ENCODE measurements at places on chromosomes 1 and 21.

DNA sequence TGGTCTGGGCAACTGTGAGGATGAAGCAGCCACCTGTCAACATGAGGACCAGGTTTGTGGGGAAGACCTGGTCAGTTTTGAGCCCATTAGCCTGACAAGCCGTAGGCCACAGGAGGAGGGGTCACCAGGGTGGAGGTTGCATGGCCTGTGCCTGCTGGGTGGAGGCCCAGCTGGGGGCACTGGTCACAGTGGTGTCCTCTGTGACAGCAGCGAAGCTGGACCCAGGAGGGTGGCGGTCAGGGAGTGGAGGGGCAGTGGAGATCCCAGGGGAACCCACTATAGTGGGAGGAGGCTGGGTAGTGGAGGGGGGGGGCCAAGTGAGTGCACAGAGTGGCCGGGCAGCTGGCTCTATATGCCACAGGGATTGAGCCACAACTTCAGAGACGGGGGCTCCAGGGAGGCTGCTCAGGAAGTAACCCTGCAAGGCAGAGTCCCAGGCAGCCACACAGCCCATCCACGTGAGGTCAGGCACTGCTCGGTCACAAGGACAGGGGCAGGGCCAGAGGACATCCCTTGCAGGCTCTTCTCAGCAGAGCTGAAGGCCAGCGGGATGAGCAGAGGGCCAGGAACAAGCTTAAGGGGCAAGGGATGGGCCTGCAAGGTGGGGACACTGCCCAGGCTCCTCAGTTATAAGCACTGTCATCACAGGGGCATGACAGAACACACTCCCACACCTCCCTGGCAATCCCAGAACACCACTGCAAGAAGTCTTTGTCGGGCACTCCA is 2.3 kb upstream of the C1orf35 start:
- DNase-seq, result no peak

- no peak for DNase-seq
Measured at GRCh38 chr1:34790985-34791384, 1.8 kb upstream of the GJA4 start.

- no peak for DNase-seq
Measured at GRCh38 chr1:48817505-48818114, 40.9 kb upstream of the BEND5 start.

DNA sequence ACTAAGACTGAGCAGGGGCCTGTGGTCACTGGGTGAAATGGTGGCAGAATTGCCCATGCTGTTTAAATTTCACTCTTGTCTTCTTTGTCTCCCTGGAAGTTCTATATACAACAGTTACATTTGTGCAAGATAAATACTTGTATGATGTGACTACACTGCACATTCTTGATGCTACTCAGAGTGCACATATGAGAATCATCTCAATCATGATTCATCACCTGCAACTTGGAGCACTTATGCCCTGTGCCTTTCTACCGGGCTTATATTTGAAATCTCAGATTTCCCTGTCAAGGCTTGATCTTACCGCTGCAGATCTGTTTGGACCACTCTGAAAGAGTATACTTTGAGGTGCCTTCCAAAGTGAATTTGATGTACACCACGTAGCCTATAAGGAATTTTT is 10.6 kb downstream of the PGM1 start:
- DNase-seq, result no peak

DNA sequence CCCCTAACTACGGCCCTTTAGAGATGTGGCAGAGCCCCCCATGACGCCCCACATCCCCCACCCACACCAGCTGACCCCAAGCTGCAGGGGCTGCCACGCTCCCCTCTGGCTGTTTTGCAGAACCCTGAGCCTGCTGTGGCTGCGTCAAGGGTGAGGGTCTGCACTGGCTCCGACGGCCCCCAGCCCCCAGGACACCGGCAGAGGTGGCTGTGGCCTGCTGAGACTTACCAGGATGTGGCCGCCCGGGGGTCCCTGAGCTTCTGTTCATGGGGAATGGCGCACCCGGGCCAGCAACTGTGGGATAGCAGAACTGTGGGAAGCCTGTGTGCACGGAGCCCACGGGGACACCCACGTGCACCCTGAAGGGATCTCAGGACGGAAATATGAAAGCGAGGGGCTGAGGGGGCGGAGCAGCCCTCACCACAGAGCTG is 12.8 kb upstream of the RNF223 start:
- no peak for DNase-seq

DNA sequence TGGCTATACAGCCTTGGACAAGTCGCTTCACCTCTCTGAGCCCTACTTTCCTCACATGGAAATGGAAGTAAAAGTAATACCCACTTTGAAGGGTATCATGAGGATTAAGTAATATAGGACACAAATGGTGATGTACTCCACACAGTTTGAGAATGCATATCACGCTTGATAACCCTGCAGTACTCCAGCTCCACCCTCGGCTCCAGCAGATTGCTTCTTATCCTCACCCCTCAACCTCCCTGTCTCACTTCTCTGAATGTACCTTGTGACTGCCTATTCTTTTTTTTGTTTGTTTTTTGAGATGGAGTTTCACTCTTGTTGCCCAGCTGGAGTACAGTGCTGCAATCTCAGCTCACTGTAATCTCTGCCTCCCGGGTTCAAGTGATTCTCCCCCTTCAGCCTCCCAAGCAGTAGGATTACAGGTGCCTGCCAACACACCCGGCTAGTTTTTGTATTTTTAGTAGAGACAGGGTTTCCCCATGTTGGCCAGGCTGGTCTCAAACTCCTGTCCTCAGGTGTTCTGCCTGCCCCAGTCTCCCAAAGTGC is 55.5 kb downstream of the LDLRAD2 start:
- DNase-seq, result no peak

DNA sequence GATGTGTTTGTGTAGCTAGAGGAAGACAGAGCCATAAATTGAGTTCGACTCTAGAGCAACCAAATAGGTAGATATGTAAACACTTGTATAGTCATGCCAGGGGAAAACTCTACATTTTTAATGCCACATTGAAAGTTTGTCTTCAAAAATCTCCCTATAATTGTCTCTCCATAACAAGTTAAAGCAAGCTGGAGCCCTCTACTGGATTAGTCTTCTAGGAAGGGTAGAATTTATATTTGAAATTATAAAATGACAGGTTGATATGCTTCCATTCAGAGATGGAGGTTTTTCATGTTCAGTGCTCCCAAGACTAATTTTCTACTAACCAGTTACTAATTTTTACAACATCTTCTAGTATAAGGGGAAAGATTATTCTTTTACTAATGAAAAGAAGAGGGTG is 13.1 kb upstream of the COL24A1 start:
- no peak for DNase-seq

GRCh38 chr1:71031426-71031825 is 16.2 kb downstream of the PTGER3 start:
- DNase-seq, result no peak

GRCh38 chr1:207077470-207078377 is 10.9 kb upstream of the C4BPB start:
- DNase-seq, result peak; percentile 88

- DNase-seq, result no peak
Measured at GRCh38 chr1:35557118-35557610, at the start of gene KIAA0319L. Gene KIAA0319L, minus strand, starts transcription at chr1:35557403. Its CDS starts 2,912 bp downstream, at chr1:35554491.

GRCh38 chr1:154427173-154428139 is 22.3 kb downstream of the IL6R start:
- DNase-seq, result no peak

DNA sequence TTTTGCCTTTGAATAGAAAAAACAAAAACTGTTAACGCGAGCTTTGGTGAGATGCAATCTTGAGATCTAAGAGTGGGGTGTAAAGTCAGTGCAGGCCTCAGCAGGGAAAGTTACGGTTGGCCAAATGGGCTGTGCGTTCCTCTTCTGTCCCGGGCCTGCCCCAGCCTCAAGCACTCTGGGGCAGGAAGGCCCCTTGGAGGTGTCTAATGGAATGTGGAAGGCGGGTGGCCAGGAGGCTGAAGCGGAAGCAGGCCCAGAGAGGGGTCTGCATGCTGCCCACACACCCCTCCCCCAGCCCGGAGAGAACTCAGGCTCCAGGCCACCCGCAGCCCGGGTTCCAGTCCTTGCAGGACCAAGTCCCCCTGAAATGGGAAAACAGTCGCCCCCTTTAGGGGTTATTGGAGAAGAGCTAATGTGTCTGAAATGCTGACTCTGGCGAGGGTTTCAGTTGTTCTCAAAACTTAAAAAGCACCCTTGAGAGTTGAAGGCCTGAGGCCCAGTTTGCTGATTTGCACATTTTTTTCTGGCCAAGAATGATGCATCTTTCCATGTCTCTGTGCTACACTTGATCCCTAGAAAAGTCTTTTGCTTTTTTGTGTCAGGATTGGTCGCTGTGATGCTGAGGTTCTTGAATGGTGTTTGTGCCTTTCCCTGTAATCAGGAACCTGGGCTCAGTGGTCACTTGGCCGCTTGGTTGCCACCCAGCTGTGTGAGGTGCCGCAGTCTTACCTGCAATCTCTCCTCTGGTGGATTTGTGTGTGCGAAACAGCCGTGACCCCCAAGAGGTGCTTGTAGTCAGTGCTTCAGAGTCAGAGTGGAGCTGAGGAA is 2.0 kb downstream of the COL18A1 start:
- no peak for DNase-seq

GRCh38 chr1:203534526-203534925 is 40.6 kb downstream of the OPTC start:
- DNase-seq, result no peak

DNA sequence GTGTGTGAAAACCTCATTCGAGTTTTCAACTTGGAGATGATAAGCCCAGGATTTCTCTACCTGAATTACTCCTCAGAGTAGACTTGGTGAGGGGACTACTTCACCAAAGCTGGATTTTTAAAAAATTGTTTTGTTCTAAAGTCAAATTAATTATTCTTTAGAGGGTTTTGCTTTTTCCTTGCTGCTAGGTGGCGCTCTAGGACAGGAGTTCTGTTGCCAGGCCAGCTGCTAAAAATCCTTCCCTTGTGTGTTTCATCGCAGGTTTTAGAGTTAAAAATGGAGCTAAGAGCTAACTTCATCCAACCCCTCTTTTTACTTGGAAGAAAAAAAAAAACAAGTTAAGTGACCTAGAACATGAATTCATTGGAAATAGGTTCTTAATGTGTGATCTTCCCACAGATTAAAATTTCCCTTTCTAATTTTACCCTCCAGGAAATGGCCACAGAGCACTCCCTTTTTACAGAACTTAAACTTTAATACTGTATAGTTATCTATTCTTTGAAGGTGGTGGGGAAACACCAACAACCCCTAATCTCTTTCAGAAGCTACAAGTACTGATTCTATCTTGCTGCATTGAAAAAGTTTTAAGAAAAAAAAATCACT is 36.7 kb upstream of the FAM163A start:
- DNase-seq, result peak; percentile 37

DNA sequence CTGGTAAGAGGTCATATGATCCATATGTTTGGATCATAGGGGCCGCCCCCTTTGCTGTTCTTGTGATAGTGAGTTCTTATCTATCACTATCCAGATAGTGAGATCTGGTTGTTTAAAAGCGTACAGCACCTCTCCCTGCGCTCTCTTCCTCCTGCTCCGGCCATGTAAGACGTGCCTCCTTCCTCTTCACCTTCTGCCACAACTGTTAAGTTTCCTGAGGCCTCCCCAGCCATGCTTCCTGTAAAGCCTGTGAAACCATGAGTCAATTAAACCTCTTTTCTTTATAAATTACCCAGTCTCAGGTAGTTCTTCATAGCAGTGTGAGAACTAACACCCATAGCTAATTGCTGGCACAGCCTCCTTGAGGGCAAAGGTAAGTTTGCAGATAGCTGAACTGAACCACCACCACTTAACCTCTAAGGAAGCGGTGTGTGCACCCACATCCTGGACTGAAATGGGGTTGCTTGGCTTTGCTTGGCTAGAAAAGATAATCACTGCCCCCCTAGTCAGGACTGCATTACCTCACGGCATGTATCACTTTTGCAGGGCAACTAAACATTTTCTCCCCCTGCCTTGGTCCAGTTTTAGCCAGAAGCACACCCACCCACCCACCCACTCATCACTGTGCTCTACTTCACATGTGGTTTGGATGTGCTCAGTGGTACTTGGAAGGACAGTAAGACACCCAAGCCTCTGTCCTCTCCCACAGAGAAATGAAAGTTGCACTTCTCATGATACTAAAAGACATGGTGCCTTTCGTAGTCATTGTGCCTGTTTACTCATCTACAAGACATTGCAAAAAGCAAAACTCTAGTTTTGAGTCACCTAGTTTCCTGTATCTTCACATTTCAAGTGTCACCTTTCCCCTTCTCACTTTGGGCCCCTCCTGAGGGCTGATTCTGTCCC is 23.1 kb upstream of the PTAFR start:
- no peak for DNase-seq

DNA sequence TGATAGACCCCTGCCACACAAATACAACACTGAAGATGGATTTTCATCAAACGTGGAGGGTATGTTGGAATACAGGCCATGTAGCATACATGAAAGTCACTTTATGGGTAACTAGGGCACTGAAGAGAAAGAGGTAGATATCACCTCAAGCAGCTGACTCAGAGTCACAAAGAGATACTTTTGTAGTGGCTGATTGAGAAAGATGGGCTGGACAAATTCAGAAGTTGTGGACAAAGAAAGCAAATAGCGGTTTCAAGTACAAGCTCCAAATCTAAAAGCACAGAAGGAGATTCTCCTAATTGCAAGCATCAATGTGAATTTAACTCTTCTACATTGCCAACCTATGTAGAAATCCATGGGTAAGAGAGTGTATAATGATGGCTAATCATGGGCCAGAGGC is 35.0 kb upstream of the RGS18 start:
- DNase-seq, result no peak

DNA sequence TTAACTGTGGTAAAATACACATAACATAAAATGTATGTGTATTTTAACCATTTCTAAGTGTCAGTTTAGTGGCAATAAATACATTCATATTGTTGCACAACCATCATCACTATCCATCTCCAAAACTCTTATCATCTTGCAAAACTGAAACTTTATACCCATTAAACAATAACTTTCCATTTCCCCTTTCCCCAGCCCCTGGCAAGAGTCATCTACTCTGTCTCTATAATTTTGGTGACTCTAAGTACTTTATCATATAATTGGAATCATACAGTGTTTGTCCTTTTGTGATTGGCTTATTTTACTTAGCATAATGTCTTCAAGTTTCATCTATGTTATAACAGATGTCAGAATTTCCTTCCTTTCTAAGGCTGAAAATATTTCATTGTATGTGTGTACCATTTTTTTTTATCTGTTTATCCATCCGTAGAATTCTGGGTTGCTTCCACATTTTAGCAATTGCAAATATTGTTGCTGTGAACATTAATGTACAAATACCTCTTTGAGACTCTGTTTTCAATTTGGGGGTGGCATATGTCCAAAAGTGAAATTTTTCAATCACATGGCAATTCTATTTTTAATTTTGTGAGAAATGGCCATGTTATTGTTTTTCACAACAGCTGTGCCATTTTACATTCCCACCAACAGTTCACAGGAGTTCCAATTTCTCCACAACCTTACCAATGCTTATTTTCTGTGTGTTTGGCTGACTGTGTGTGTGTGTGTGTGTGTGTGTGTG is 153.9 kb upstream of the GORAB start:
- DNase-seq, result no peak

GRCh38 chr1:226886122-226886901 is 15.9 kb downstream of the PSEN2 start:
- no peak for DNase-seq

GRCh38 chr1:54980528-54981241 is at the start of gene TMEM61:
Gene TMEM61, plus strand, starts transcription at chr1:54980628. Its CDS starts 438 bp downstream, at chr1:54981066.
- DNase-seq, result no peak

GRCh38 chr1:90717356-90717664 is 208 bp upstream of the BARHL2 start:
- no peak for DNase-seq

Data from hematopoietic multipotent progenitor cell treated with erythropoietin and hydrocortisone succinate and interleukin-3 and kit ligand, for 15 days (in vitro differentiated cells).